Omental fat pad (tissue), 4 donors: ENCODE measurements at places on chromosomes 12 and 14. TPM values are rescaled to one million over a fixed set of nuclear protein-coding genes. Genes with fewer than 3 reads are reported as not detected.

CAPZA3 gene
- total RNA-seq = not detected

FAR2 gene
- total RNA-seq = 4.5 TPM

TIMELESS gene
- 4.8 TPM for total RNA-seq

NTF3 gene
- total RNA-seq = not detected

DLGAP5 gene
- total RNA-seq = not detected

PAWR gene
- total RNA-seq = 36.3 TPM

FOXG1 gene
- not detected for total RNA-seq

DNA sequence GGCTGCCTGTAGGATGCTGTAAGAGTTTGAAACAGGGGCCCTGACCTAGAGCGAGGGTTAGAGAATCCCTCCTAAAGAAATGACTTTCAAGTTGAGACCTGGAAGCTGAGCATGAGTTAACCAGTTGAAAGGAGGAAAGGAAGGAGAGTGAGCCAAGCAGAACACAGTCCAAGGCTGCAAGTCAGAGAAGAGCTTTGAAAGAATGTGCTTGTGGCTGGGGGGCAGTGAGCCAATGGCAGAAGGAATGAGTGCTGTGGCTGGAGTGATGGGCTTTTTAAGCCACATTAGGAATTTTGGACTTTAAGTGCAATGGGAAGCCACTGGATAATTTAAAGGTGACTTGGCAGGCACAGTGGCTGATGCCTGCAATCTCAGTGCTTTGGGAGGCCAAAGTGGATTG lies 18.1 kb downstream of the CDKN1B start:
- no peak for DNase-seq

DNA sequence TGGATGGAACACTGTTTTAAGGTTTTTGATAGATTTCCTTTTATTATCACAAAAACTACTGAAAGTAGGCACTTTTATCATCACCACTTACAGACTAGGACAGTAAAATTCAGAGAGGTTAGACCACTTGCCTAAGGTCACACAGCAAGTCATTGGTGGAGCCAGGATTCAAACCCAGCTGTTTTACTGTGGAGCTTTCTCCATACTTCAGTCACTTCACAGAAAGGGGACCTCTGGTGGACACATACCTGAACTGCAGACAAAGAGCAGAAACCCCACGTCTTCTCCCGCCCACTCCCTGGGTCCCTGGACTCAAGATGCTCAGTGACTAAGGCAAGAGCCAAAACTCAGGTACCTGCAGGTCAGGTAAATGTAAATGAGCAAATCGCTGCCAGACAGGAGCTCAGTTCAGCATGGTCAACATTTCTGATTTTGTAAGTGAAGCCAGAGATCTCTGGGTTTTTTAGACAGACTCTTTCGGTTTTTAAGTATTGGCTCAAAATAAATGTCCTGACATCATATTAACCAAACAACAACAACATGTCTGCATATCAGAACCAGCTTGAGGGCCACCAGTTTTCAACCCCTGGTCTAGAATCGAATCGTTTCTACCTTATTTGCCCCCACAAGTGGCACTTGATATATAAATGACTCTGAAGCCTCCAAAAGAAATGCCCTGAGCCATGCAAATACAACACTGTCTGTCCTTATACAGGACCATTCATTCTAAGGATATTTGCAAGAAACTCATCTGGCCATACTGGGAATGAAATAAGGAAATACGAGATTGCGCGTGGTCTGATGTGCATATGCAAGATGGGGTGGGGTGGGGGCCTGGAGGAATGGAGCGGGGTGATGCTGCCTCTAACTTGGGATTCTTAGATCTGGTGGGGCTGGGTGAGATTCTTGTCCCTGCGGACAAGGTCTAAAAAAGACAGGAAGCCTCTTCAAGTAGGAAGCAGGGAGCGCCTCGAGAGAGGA lies 110.9 kb downstream of the KSR2 start:
- no peak for DNase-seq

DNA sequence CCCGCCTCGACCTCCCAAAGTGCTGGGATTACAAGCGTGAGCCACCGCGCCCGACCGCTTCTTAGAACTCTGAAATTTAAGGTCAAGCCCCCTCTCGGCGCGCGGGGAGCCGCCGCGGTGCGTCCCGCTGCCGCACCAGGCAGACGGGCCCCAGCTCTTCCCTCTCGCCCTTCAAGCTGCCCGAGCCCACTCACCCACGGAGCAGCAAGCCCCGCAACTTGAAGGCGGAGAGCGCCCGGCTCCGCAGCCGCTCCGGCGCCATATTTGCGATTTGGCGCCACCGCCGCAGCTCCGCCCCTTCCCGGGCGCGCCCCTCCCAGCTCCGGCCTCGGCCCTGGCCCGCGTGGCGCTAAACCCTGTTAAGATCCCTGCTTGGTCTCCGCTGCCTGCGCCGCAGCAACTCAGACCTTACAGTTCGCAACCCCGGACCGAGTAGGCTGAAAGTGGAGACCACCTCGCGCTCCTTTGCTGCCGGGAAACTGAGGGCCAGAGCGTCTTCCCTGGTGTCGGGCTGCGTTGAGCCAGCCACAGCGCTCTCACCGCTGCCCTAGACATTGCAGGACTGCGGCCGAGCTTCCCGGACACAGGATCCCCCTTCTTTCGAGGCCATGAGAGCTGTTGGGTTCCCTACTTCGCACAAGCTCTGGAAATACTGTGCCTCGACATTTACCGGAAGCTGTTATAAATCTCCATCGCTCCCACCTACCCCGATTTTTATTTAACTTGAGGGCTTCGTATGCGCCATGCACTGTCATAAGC lies at the start of gene POLE2:
Gene POLE2, minus strand, starts transcription at position 273 of the 759 bp plus-strand sequence. Its CDS starts 11 bp downstream, at position 262.
- DNase-seq = no peak

DNA sequence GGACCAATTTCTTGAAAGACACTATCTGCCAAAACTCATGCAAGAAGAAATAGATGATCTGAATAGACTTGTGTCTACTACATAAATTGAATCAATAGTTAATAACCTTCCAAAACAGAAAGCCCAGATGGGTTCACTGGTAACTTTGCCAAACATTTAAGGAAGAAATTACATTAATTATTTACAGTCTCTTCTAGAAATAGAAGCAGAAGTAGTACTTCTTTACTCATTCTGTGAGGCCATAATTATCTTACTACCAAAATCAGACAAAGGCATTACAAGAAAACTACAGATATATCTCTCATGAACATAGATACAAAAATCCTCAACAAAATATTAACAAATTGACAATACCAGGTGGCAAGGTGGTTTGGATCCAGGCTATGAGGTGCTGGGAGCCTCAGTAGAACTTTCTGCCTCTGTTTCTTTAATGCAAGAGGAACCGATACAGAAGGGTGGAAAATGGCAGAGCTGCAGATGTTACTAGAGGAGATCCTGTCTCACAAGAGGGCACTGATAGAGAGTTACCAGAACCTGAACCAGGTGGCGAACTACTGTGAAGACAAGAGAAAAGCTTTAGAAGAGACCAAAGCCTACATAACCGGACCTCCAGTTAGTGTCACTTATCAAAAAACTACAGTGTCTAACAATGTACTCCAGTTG lies 33.7 kb upstream of the KTN1 start:
- no peak for DNase-seq

DNA sequence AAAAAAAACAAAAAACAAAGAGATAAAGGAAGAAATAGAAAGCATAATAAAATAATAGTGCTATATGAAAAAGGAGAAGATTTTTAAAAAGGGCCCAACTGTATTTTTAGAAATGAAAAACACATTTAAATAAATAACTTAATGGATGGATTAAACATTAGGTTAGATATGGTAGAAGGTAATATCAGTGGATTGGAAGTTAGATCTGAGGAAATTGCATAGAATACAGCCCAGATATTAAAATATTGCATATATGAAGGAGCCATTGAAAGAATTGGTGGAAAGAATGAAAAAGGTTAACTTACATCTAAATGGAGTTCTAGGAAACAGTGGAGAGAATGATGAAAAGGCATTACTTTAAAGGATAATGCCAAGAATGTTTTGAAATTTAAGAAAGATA lies 27.8 kb downstream of the CACNA1C start:
- DNase-seq = no peak

GRCh38 chr14:71589609-71590008 lies 342.6 kb upstream of the RGS6 start:
- no peak for DNase-seq

DNA sequence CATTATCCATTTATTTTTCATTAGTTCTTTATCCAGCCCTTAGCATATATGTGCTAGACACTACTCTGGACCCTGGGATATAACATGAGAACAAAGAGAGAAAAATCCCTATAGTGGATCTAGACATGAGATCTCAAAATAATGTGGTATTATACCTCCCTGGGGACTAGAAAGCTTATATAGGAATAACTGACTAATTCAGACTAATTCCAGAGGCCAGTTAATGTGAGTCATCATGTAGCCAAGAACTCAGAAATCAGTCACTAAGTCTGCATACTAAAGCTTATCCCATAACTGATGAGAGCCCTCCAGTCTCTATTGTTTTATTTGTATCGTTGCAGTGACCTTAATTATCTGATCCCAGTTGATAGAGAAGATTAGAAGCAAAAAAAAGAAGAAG lies 267.1 kb upstream of the RGS6 start:
- no peak for DNase-seq

DNA sequence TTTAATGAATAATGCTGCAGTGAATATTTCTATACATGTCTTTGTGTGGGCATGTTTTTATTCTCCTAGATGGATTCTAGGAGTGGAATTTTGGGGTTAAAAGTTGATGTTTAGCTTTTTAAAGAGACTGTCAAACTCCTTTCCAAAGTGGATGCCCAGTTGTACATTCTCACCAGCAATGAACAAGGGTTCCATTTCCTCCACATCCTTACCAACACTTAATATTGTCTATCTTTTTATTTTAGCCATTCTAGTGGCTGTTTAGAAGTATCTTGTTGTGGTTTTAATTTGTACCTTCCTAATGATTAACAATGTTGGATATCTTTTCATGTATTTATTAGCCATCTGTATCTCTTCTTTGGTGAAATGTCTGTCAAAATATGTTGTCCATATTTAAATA lies 109.8 kb downstream of the SMOC1 start:
- no peak for DNase-seq

GRCh38 chr12:116969615-116970585 lies 59.1 kb downstream of the FBXW8 start:
- DNase-seq = no peak

- DNase-seq = no peak
Observed at GRCh38 chr14:39055786-39056474, 47.1 kb downstream of the SEC23A start.

- DNase-seq = no peak
Observed at GRCh38 chr14:57512220-57512619, 18.6 kb upstream of the CCDC198 start.

DNA sequence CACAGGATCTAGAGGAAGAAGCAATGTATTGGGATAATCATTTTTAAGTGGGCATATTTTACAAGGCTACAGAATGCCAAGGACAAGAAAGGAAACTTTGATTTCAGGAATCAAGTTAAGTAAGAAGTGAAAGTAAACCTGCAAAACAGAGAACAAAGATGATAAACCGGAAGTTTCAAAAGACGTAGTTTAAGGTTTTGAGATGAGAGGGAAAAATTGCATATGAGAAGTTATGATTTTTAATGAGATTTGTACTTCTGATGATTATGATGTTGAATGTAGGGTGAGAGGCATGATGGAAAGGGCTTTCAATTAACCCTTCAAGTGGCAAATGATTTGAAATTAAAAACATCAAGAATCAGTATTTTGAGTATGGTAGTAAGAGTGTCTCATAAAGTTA lies 134.9 kb downstream of the CAPZA3 start:
- DNase-seq = no peak

DNA sequence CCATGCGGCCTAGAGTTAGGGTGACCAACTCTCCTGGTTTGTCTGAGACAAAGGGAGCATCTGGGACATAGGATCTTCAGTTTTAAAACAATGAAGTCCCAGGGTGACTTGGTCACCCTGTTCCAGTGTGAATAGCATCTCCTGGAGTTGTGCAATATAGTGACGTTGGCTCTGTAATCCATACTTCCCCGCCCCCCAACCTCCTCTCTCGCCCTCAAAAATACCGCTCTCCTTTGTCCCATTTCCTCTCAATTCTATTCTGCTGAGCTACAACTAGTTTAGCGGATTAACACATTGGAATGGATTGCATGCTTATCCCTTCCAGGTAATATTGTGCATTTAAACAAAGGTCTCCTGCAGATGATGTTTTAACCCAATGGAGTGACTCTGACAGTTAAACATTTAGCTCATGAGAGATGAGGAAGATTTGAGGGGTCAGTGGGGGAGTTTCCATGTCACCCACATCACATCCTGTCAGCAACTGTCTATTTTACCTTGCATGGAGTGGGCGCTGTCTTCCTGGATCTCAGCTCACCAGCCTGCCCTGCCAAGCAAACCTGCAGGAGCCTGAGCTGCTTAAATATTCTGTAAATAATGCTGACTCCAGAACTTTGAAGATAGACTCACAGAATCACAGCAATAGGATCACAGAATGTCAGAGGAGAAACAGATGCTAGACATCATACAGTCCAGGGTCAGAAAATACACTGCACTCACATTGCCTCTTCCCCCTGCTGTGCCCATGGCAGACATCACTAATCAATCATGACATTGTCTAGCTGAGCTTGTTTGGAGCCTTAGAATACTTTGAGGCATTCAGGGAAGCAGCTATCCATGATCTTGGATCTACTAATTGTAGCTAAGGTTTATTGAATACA lies 43.0 kb downstream of the MAP1LC3B2 start:
- no peak for DNase-seq

DNA sequence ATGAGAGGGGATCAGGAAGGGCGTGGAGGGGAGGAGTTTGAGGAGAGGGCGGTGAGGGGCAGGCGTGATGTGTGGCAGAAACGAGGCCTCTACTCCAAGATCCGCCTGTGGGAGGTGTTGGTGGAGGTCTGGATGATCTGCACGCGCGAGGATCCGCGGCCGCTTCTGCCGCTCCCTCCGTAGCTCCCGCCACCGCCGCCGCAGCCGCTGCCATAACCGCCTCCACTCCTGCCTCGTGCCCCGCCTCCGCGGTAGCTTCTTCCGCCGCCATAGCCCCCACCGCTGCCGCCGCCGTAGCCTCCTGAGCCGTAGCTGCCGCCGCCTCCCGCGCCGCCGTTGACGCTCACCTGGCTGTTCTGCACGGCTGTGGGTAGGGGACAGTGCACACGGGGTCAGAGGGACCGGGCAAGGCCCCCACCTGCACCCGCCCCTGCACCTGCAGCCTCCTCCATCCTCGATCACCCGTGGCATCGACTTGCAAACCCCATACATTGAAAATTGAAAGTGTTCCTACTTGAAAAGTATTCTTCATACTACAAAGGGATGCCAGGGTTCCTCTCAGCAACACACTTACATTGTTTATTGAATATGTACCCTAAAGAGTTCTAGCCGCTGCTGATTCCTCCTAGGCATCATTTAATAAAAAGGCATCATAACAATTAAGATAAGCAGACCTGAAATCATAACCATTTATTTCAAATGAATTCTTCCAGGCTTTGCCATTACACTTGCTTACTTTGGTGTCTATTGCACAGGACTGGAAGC lies 11.1 kb upstream of the KRT1 start:
- DNase-seq = no peak
